ENCODE measurements at places on chromosomes 4 and X.

DNA sequence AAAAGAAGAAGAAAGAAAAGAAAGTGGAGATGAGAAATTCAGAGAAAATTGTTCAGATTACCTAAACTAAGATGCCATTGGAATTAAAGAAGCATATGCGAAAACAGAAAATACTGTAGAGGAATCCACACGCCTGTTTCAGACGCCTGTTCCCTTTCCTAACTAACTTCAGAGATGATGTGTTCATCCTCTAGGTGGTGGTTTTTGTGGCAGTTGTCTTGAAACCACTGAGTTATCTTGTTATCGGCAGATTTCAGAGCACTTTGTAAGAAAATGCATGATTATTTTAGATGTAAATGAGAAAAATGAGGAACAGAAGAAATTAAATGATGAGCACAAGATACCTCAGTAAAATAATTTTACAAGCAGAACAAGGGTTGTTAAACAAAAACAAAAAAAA, 48.3 kb downstream of the FUNDC1 start:
- no peak for DNase-seq

- no peak for DNase-seq
Measured at GRCh38 chr4:153383131-153383530, 38.6 kb downstream of the MND1 start.

- DNase-seq, result peak; percentile 43
Measured at GRCh38 chrX:1231850-1232465, 19.5 kb upstream of the CRLF2 start.

GRCh38 chr4:146283758-146284651, 69.7 kb downstream of the REELD1 start:
- DNase-seq, result no peak

GRCh38 chr4:17894421-17894820, 83.6 kb downstream of the NCAPG start:
- DNase-seq, result no peak

- DNase-seq, result no peak
Measured at GRCh38 chr4:107801766-107802211, 22.9 kb upstream of the SGMS2 start.

DNA sequence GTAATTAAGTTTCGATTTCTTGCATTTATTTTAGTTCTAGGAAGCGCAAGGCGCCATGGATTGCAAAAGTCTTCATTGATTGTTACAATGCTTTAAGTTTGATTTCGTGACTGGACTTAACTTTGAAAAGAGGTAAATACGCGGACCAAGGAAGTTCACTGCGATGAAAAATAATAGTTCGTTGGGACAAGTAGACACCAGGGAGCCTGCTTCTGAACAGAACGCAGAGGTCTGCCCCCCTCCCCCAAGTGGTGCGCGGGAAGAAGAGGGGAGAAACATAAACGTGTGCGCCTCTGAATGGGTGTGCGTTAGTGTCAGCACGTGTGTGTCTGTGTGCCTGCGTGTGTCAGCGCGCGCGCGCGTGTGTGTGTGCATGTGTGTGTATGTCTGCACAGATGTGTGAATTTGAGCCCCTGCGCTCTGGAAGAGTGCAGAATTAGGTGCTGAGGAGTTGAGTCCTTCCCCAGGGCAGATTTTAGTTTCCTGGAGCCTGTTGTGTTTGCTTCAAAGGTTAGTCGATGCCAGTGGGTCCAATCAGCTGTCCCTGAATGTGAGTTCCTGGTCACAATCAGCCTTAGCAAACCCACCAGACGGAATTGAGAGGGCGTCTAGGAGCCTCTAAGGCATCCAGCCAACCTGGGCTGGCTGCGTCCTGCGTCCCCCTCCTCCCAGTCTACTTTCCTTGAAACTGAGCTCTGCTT, 5.8 kb upstream of the POU4F2 start:
- DNase-seq, result no peak

- peak; percentile 79 for DNase-seq
Measured at GRCh38 chr4:3880615-3881120, 114.5 kb downstream of the ADRA2C start.

- no peak for DNase-seq
Measured at GRCh38 chr4:35965300-35965699, 279.0 kb downstream of the ARAP2 start.

DNA sequence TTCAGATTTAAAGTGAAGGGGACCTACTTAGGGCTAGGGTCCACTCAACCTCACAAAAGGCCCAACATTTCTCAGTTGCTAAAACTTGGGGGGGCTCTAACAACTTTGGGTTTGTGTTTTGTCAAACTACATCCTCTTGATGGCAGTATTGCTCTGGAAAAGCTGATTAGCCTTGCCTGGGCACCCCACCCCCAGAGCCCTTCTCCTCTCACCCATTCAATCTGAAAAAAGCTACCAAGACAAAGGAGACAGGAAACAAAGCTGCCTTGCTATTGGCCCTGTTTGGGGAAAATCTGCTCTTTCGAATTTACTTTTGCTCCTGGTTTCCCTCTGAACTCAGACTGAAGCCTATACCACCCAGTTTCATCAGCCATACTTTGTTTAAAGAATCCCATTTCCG, 195.2 kb upstream of the STK26 start:
- peak; percentile 82 for DNase-seq

DNA sequence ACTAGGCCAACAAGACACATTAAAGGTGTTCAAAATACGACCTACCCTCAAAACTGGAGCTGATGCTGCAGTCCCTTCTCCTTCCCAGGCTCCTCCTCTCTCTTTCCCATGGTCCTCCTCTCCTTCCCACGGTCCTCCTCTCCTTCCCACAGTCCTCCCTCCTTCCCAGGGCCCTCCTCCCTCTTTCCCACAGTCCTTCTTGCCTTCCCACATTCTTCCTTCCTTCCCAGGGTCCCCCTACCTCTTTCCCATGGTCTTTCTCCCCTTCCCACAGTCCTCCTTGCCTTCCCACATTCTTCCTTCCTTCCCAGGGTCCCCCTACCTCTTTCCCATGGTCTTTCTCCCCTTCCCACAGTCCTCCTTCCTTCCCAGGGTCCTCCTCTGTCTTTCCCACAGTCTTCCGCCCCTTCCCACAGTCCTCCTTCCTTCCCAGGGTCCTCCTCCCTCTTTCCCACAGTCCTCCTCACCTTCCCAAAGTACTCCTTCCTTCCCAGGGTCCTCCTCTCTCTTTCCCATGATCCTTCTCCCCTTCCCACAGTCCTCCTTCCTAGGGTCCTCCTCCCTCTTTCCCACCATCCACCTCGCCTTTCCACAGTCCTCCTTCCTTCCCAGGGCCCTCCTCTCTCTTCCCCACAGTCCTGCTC, 54.2 kb downstream of the SH3KBP1 start:
- no peak for DNase-seq

DNA sequence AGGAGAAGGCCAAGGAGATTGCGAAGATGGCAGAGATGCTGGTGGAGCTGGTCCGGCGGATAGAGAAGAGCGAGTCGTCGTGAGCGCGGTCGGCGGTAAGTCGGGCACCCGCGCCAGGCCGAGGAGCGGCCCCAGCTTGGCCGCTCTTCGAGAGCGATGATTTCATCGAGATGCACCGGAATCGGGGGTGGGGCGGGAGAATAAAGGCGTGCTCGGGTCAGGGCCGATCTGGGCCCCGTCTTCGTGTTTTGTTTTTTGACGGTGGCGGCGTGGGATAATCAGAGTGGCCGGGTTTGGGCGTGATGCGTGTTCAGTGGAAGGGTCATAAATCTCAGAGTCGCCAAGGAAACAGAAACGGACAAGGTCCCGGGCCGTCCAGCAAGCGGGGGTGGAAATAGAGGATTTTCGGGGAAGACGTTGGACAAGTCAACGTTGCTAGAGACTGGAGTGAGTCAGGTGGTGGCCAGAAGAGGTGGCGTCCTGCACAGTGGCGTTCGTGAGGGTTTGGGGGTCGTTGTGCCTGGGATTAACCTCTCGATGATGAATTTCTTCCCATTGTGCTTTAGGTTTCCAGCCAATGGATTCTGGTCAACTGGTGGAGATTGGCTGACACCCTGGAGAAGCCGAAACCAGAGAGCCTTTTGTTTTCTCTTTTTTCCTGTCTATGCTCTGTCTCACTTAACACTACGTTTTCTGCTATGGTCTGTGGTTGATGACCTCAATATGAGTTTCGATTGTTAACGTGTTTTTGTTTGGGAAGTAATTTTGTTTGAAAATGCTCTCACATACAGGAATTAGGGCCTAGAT, 882 bp downstream of the MRFAP1 start:
- DNase-seq, result peak; percentile 62

GRCh38 chr4:76799140-76799539, 98.8 kb downstream of the SOWAHB start:
- DNase-seq, result no peak

DNA sequence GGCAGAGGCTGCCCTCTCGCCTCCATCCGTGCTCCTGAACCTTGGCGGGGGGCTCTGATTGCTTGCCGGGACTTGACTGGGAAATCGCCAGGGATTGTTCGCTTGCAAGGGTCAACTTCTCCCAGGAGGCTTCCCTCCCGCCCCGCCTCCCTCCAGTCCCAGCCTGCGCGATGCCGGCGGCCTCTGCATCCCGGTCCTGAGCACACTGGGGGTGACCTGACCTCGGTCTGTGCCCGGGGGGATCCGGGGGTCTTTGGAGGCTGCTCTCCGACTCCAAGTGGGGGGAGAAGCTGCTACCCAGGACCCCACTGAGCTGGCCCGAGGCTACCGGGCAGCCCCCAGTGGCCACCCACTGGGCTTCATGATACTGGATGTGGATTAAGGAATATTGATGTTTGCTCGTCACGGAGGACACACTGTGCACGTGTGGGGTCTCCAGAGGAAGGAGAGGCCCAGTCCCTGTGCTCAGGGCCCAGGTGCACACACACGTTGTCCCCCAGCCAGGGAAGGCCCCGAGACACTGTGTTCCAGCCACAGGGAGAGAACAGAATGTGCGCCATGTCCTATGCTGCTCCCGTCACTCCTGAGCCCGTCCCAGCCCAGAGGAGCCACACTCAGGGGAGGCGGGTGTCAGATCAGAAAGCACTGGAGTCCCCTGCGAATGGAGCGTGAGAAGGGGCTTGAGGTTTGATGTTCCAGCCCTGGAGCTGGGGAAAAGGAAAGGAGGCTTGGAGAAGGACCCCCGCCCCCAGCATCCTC, 55.9 kb upstream of the NKX1-1 start:
- no peak for DNase-seq
